ENCODE measurements at places on chromosomes 7 and 10. TPM values are rescaled to one million over a fixed set of nuclear protein-coding genes. Genes with fewer than 3 reads are reported as not detected.

DNA sequence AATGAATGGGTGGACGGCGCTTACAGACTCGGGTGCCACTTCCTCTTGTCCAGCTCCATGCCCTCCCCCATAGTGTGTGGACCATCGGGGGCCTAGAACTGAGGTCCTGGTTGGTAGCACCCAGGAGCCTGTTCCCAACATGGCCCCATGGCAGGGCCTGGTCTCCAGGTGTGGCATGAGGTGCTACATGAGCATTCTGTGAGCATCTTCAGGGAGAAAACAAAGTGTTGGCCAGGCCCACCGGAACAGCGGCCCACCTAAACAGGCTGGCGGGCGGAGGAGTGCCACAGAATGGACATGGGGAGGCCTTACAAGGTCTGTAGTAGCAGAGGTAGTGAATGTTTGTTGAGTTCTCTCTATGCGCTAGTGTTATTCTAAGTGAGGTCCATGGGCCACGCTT lies 76.9 kb downstream of the PARP12 start:
- H3K27ac ChIP-seq = no peak overlapping the region
- no peaks in the 10 kb centered on the region for H3K4me1 ChIP-seq
- H3K36me3 ChIP-seq = no peaks in the 10 kb centered on the region
- H3K27me3 ChIP-seq = no peaks in the 10 kb centered on the region
- no peak overlapping the region for H3K4me3 ChIP-seq

DNA sequence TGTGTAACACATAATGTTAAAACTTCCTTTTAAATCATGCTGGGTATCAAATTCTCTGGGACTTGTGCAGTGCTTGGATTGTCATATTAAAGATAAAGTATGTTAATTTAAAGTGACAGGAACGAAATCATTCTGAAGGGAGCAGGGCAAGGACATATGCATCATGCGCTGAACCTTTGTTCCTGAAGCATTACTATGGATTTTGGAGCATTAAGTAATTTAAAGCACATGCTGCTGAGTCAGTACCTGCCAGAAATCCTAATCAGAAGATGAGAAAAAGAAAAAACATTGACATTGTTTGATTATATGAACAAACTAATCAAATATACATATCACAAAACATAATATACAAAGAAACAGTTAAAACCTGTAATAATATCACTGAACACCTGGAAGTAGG lies 101.4 kb downstream of the MICU1 start:
- DNase-seq = no peak
- no peaks in the 10 kb centered on the region for H3K4me1 ChIP-seq
- no peak overlapping the region for H3K4me3 ChIP-seq
- H3K27ac ChIP-seq = no peak overlapping the region
- no peaks in the 10 kb centered on the region for H3K27me3 ChIP-seq
- no peaks in the 10 kb centered on the region for H3K36me3 ChIP-seq

DNA sequence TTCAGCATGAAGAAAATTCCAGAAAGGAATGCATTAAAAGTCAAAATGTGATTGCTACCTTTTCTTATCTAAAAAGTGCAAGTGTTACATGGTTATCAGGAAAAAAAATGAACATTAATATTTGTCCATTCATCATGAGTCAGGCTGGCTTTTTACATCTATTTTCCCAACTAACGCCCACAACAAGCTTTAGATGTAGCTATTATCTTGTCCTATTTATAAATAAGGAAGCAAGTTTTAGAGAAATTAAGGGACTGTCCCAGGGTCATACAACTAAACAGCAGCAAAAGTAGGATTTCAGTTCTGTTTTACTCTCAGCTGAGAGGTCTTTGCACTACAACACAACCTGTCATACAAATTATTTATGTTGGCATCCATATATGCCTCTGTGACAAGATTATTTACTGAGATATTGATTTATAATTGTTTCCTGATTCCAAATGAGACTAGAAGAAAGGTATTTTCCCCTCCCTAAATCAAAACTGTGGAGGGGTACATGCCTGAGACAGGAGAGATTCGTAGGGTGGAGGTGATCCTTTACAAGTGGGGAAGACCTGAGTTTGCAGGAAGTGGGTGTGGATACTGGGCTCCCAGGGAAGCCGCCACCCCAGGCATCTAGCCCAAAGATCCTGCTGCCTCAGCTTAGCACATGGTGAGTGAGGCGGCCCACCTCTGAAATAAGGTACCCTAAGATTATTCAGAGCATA lies 57.2 kb upstream of the ARID5B start:
- no peak for DNase-seq
- H3K27me3 ChIP-seq = no peaks in the 10 kb centered on the region
- no peak overlapping the region for H3K27ac ChIP-seq
- no peak overlapping the region for H3K4me3 ChIP-seq

DNA sequence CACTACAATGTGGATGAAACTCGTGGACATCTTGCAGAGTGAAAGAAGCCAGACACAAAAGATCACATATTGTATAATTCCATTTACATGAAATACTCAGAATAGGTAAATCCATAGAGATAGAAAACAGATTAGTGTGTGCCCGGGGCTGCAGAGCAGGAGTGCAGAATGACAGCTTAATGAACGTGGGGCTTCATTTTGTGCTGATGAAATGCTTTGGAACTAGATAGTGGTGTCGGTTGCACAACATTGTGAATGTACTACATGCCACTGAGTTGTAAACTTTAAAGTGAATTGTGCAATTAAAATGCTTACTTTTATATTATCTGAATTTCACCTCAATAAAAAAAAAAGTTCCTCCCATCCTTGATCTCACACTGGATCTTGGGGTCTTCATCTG lies 31.8 kb upstream of the CARD11 start:
- H3K36me3 ChIP-seq = no peaks in the 10 kb centered on the region
- H3K27ac ChIP-seq = no peak overlapping the region
- H3K4me3 ChIP-seq = no peak overlapping the region

DNA sequence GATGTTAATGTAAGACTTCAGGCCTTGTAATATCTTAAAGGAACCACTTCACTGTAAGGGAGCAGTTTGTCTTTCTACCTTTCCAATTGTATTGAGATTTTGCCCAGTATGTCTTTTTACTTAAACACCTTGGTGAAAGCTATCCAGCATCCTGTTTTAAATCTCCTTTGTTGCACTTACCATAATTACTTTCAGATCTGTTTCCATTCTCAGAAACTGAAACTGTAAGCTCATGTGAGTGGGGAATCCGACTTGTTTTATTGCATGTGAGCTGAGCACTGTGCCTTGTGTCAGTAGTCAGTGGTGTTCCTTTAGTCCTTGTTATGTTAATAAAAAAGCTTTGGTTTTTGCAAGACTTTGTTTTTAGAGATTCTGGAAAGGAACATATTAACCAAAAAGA lies 42.2 kb downstream of the BMPR1A start:
- no peaks in the 10 kb centered on the region for H3K36me3 ChIP-seq
- H3K27ac ChIP-seq = peak overlapping the region; percentile 16
- H3K4me1 ChIP-seq = peaks cover 53% of the 10 kb centered on the region
- no peaks in the 10 kb centered on the region for H3K27me3 ChIP-seq

- no peaks in the 10 kb centered on the region for H3K4me1 ChIP-seq
- no peak overlapping the region for H3K27ac ChIP-seq
- no peak for DNase-seq
- no peak overlapping the region for H3K4me3 ChIP-seq
- no peaks in the 10 kb centered on the region for H3K27me3 ChIP-seq
Measured at GRCh38 chr7:82740246-82740848, 296.8 kb upstream of the CACNA2D1 start.

DNA sequence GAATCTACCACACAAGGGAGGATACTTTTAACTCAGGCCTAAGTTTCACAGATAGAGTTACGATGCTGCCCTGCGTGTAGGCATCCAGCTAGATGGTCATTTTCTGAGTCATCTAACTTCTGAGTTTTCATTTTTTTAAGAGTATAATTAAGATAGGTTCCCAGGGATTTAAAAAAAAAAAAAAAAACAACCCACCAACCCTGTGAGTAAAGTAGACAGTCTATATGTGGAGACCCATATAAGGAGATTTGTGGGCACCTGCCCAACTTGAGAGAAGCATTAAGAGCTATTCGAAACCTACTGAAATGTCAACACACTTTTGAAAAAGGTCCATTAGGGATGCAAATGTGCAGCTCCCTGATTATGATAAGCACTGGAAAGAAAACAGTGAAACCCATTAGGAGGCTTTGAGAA lies 257.3 kb downstream of the TRIL start:
- no peak for DNase-seq
- peak overlapping the region; percentile 53 for H3K27ac ChIP-seq
- H3K4me3 ChIP-seq = no peak overlapping the region
- no peaks in the 10 kb centered on the region for H3K27me3 ChIP-seq
- peaks cover 44% of the 10 kb centered on the region for H3K4me1 ChIP-seq
- H3K36me3 ChIP-seq = no peaks in the 10 kb centered on the region

The HEPACAM2 gene
- not detected for total RNA-seq

The GFRA1 gene
- total RNA-seq = 34.2 TPM

The NOD1 gene
- total RNA-seq = 4.0 TPM

The ARMC3 gene
- not detected for total RNA-seq

The CALHM1 gene
- total RNA-seq = not detected

The SPDYE16 gene
- total RNA-seq = not detected
